Hematopoietic multipotent progenitor cell treated with erythropoietin and hydrocortisone succinate and interleukin-3 and kit ligand, for 15 days (in vitro differentiated cells): ENCODE measurements at places on chromosomes 3 and 15.

- no peak for DNase-seq
These were observed 19.2 kb downstream of the PLD1 start for GRCh38 chr3:171790898-171791691.

- no peak for DNase-seq
These were observed 64.9 kb downstream of the COL8A1 start for GRCh38 chr3:99702953-99703943.

DNA sequence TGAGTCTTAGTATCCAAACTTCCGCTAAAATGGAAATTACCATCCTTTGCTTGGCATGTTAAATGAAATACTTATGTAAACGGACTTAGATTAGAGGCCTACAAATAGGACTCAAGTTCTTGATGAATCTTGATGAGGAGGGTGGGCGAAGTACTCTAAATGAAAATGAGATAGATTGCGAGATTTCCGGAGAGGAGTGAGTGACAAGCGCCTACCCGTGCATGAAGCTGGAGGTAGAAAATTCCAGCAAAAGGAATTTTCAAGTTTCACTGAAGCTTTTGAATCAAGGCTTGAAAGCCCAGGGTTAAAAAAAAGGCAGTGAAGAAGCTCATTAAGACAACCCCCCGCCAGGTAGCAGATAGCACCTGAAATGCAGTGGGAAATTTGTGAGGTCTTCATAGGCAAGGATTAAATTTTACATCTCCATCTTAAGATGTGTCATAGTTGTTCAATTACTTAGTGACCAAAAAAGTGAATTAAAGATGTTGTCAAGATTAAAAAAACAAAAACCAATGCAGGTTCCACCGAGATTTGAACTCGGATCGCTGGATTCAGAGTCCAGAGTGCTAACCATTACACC is 655 bp upstream of the RAB11A start:
- DNase-seq: no peak

DNA sequence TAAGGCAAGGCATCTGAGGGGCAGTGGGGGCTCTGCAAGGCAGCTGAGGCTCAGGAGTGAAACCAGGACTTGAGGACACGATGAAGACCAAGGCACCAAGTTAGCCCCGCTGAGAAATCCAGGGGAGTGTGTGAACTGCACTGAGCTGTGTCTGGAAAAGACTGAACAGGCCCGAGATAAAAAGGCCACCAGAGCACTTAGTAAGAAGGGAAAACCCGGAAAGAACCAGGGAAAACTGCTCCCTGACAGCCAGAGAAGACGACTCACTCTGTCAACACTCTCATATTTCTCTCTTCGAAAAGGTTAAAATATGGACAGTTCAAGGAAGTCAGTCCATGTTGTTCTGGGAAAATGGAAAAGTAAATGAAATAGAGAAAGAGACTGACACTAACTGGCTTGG is 109.0 kb downstream of the SEC22A start:
- DNase-seq: no peak

- no peak for DNase-seq
These were observed 44.8 kb downstream of the ROPN1B start for GRCh38 chr3:126013751-126014156.

- no peak for DNase-seq
These were observed 66.0 kb upstream of the BLM start for GRCh38 chr15:90650956-90651689.

- DNase-seq: no peak
These were observed 106.4 kb downstream of the ANO10 start for GRCh38 chr3:43515208-43515917.

GRCh38 chr3:43062040-43062563 is 43.8 kb downstream of the POMGNT2 start:
- DNase-seq: no peak

- DNase-seq: no peak
These were observed 324.0 kb downstream of the GAP43 start for GRCh38 chr3:115947325-115947724.

DNA sequence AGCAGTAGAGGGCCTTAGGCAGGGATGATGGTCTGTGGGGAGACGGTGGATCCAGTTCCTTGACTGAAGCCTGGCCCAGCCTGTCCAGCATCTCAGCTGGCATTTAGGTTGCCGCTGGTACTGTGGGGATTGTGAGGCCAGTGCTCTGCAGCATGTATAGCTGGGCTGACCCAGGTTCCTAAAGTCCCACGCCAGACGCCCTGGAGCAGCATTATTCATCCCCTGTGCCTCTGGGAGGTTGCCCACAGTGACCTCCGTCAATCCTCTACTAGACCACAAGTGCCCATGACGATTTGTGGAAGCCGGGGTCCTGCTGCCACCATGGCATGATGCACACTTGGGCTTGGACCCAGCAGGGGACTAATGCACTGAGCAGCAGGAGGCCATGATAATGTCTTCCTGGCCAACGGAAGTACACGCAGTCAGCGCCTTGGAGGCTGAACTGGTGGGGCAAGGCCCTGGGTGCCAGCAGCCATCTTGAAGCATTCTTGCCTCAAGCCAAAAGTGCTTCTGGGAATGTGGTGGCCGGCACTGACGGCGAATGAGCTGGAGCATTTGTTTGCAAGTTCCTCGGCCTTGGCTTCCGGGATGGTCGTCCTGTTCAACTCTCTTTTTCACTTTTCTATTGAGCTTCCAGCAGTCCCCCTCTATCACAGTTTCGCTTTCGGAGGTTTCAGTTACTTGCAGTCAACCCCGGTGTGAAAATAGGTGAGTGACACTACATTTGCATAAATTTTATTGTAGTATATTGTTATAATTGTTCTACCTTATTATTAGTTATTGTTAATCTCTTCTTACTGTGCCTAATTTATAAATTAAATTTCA is 949.4 kb downstream of the ROBO1 start:
- no peak for DNase-seq

DNA sequence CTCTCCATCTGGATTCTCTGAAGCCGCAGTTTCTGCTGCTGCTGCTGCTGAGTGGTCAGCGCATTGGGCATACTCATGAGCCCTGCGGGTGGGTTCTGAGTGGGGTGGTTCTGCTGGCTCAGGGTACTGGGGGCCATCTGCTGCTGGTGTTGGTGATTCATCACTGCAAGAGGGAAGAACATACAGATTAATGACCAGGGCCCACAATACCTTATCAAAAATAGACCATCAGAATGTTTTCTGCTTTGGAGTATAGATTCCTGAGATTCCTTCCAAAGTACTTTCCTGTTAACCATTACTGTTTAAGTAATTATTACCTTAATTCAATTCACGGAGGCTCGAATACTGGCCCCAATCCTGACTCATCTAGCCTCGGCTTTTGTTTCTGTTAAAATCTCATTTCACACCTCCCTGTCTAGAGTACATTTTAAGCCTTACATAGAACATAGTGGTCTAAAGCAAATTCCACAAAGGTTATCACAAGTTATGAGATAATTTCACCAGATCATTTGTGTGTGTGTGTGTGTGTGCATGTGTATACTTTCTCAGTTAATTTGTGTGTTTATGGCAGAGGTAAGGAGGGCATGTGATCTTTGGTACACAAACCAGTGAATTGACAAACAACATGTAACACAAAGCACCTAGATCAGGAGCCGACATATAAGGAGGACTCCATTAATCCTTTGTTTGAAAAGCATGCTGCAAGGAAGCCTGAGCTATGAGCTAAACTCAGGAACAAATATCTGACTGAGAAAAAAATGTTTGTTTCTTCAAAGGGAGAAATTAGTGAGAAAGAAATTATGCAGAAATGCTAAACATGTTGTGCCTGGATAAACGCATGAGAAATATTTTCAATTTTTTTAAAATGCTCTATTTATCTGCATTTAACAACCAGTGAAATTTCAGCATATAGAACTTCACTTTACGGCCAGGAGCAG is 68.1 kb downstream of the TM4SF4 start:
- DNase-seq: no peak

DNA sequence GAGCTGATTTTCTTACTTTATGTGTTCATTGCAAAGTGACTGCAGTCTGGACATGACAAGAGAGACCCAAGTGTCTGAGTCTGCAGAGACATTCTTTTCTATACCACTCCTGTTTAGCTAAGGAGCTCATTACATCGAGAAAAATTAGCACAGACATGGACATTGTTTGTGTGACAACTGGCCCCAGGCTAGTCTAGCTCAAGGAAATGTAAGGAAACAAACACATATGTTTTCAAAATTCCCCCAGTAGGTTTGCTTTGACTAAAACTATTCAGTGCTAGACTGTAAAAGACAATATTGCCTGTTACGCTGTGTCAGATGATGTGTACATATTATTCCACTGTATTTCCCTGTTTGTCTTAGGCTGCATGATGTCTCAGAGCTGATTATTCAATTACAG is 40.9 kb downstream of the TPRG1 start:
- DNase-seq: no peak

DNA sequence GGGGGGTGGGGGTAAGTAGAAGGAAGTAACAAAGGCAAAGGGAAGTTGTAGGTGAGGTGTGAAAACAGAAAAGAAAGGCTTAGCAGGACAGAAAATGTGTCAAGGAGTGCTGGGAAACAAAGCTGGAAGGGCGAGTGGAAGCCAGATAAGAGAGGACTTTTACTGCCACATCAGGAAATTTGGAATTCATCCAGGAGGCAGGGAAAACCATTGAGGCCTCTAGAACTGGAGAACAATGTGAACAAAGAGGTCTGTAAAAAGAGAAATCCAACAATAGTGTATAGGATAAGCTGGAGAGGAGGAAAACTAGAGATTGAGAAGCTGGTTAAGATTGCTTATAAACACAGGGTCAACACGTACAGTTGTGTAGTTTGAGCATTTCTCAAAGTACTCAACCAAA is 116.6 kb downstream of the NTRK3 start:
- no peak for DNase-seq

DNA sequence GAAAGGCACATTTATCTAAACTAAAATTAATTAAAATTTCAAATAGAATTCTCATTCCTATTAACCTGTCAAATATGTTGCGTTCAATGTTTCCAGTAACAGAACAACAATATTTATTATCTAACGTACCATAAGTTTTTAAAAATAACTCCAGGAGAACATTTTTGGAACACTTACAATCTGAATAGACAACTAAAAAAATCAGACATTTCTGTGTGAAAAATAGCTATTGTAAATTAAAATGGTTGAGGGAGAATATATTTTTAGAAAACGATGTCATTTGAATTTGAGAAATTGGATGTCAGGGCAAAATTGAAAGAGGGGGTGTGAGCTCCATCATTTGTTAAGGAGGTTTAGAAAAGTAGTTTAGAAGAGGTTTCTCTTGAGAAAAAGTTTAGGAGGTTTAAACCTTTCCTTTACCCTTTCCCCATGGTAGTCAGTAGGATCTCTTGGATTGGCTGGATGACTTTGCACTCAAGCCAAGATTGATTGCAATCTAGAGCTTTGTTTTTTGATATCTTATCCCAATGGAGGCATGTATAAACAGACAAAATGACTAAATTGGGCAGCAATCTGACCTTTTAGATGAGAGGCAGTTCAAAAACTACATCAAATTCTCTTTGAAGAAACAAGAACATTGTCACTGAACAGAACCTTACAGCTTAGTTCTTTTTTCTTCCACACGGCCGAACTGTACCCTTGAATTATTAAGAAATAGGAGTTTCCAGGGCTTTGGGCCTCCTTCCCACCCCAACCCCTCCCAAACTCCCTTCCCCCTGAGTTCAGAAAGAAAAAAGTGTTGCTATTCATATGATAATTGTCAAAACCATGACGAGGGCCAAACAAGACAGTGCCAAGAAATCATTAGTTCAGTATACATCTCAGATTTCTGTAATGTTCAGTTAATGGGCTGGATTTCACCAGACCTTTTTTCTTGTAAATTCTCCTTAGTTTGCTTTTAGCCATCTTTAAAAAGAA is 79.7 kb upstream of the CDIN1 start:
- DNase-seq: no peak

DNA sequence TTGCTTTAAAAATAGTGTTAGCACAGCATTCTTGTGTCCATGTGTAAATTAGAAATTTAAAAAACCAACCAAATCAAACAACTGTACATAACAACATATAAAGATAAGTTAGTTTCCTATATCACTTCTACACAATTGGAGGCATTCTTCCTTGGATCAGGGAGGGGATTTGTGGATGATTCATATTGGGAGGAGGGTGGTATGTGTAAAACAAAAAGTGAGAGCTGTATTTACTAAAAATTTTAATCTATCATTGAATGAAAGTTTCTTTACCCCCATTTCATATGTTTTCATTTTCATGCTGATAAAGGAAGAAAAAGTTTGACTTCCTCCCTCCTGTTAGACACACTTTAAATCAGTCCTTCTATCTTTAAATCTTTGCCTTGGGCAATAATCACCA is 325.0 kb downstream of the SATB1 start:
- DNase-seq: no peak

GRCh38 chr3:146865175-146865755 is 260.1 kb upstream of the PLSCR5 start:
- DNase-seq: no peak

DNA sequence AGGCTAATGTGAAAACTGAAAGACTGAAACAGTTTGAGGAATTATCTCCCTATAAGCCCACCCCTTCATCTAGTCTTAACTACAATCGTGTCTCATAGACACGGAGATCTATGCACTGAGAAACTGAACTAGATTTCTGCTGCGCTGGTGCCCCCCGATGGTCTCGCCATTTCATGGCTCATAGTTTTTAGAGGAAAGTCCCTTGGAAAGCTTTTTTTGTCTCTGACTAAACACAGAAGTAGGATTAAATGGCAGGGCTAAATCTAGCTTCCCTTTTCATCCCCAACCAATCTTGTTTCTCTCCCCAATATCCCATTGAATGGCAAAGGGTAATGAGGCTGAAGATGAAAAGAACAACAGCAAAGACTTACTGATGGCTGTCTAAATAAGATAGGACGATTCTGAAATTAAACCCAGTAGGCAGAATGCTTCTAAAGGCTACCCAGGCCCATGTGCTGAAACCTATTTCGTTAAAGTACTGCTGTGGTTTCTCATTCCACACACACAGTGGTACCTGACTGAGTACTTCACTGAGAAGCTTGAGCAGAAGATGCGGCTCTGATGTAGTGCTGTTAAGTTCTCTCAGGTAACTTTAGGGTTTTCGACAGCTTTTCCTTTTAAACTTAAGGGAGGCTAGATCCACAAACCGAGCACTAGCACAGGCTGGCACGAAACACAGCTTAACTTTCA is 142.7 kb downstream of the GADL1 start:
- no peak for DNase-seq

DNA sequence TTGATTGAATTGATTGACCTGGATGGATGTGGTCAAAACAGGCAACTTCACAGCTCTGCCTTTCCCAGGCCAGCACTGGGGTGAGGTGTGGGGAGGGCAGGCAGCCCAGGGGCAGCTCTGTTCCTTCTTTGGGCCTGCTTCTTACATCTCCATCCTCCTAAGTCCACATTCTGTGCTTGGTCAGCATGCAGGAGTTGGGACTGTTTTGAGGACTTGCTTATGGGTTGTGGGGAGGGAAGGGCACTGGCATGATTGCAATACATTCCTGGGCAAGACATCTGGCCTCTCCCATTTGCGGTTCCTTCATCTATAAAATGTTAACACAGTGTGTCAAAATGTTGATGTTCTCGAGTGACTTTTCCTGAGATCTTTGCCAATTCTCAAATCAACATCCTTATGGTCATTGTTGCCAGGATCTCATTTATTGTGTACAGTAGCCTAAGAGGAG is 84.1 kb downstream of the ST6GAL1 start:
- DNase-seq: no peak
